SHP77 (cell line): ENCODE measurements at places on chromosomes 2 and 18.

DNA sequence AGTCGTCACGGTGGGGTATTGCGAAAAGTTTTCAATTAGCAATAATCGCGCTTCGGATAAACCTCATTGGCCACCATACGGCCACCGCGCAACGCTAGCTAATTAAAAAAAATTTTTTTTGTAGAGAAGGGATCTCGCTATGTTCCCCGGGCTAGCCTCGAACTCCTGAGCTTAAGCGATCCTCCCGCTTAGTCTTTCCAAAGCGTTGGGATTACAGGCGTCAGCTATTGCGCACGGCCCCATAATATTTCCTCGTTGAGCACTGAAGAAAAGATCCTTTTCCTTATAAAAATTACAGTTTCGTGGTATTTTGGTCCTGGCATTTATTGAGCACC is 759 bp upstream of the ACTR1B start:
- DNase-seq, result no peak

GRCh38 chr2:62296034-62296831 is 100.3 kb downstream of the B3GNT2 start:
- no peak for DNase-seq

DNA sequence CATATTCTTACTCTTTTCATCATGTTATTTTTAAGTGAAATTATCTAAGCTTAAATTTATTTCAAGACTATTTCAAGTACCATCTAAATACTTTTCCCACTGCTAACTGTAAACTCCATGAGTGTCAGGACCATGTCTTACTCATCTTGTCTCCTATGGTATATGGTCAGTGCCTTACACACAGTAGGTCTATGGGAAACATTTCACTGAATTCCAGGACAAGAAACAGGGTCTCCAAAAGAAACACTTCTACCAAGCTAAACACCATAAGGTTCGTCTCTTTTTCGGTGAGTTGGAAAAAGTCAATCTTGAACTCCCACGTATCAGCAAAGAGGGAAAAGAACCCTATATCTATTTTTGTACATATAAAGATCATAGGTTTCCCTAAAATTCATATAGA is 6.5 kb downstream of the SUCLG1 start:
- DNase-seq, result no peak

DNA sequence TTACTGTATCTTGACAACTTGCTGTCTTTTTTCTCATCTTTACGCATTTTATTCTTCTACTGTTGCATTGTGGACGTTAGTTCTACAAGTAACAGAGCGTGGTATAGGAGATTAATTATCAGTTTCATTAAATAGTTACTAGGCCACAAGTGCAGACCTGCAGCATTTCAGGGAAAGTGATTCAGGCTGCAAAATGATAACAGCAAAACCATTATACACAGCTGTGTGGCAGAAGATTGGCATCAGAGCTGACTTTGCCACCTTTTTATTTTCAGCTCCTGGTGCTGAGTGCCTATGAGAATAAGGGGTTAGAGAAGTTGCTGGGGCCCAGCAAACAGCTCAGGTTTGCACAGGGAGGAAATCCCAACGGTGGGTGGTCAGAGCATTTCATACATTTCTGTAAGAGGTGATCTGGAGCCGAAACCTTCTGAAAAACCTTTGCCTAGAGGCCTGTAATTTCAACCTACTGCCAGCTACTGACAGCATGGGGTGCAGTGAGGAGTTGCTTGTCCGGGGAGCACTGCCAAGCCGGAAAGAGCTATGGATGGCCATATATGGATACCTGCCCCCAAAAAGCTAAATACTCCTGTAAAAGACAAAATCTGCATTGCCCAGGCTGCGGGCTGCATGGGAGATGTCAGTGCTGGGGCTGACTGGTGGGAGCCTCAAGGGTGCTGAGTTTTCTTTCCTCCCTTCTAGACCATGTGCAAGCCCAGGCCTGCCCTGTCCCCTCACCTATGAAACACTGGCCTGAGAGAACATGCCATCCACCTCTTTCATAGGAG is 2.7 kb upstream of the CCBE1 start:
- no peak for DNase-seq

GRCh38 chr2:235382179-235382578 is 111.7 kb upstream of the AGAP1 start:
- DNase-seq, result no peak

- DNase-seq, result no peak
Observed at GRCh38 chr18:40878371-40878770, 1076.7 kb upstream of the PIK3C3 start.

- no peak for DNase-seq
Observed at GRCh38 chr2:41912776-41913175, 135.0 kb upstream of the PKDCC start.

DNA sequence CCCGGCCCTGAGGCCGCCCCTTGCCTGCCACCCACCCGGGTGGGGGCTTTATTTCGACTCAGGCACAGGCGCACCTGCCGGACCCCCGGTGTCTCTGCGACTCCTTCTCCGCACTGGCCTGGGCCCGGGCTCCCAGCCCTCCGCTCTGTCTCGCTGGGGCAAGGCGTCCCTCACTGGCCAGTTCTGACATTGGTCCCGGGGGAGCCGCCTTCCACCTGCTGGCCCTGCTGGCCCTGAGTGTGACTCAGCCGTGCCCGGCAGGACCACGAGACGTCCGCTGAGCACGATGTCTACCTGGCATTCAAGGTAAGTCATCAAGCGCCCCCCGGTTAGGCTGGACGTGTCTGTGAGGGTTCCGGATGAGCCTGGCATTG is 131.5 kb upstream of the CTDP1 start:
- no peak for DNase-seq

GRCh38 chr2:37654419-37654818 is 17.0 kb downstream of the CDC42EP3 start:
- DNase-seq, result no peak

DNA sequence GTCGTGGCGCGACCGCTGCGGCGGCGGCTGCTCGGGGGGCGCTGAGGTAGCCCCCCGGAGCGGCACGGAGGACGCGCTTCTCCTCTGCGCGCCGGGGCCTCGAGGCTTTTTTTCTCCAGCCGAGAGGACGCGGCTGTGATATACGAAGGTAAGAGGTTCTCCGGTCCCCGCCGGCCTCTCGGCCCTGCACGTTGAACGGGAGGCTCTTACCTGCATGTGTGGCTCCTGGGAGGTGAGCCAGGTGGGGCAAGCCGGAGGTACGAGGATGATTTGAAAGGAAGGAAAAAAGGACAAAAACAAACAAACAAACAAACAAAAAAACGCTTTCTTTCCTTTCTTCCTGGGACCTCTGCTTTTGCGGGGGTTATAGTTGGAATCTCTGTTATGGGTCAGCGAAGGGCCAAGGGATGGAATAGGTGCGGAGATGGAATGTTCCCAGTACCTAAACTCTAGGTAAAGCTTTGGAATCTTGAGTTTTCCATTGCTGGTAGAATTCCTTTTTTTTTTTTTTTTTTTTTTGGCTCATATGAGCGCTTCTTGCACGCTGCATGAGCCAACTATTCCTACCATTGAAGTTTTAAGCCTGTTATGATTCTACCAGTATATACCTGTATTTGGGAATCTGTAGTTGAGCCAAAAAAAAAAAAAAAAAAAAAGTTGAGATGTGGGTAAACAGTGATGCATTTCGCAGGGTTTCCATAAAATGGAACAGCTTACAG is 674 bp downstream of the PTPN4 start:
- DNase-seq, result peak; percentile 33
